ENCODE measurements at places on chromosomes 5 and 9. TPM values are rescaled to one million over a fixed set of nuclear protein-coding genes. Genes with fewer than 3 reads are reported as not detected.

- DNase-seq, result no peak
Observed at GRCh38 chr9:86955042-86955441, 7.7 kb upstream of the GAS1 start.

DNA sequence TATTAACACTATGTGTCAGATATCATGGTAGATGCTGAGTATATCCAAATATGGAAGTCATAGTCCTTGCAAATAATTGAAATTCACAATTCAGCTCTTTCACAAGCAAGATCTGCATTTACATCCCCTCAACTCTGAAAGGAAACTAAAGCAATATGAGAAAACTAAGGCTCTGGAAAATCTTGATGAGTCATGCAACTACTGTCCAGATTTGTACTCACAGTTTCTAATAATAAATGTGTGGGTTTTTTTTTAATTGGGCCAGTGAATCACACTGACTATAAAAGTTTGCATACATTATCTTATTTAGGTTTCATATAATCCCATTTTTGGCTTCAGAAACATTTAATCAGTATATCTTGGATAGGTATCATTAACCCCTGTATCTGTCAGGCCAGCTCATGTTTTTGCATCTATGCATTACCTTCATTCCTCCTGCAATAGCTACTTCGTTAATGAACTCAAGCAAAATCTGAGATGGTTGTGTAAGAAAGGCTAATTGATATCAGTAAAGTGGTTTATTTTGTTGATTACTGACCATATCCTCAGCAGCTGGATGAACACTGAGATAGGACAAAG, 58.7 kb upstream of the PRR16 start:
- no peak for DNase-seq

Gene OTULINL
- total RNA-seq, result 0.58 TPM

Gene LRRC70
- 0.71 TPM for total RNA-seq

Gene PCDHB3
- 1.2 TPM for total RNA-seq

All from SJSA1 (cell line).